IMR-90 (cell line): ENCODE measurements at places on chromosomes 4 and X. TPM values are rescaled to one million over a fixed set of nuclear protein-coding genes. Genes with fewer than 3 reads are reported as not detected.

The IL21 gene
- not detected in 2 replicates for total RNA-seq

The TBC1D1 gene
- 90.3 and 104 TPM in 2 replicates for total RNA-seq

The CXorf49 gene
- total RNA-seq: not detected in 2 replicates

The HTRA3 gene
- total RNA-seq: 1.1 and 1.3 TPM in 2 replicates

The FGFR3 gene
- 0.18 and 0.28 TPM in 2 replicates for total RNA-seq

The SPANXB1 gene
- not detected in 2 replicates for total RNA-seq

The IL13RA1 gene
- 31.7 and 35.6 TPM in 2 replicates for total RNA-seq

The POF1B gene
- not detected in 2 replicates for total RNA-seq

The ASMT gene
- not detected in 2 replicates for total RNA-seq

The PRRG3 gene
- total RNA-seq: not detected in 2 replicates

The PITX2 gene
- total RNA-seq: 3.0 and 3.6 TPM in 2 replicates

The NAP1L2 gene
- under 0.01 TPM in 1 of 2 replicates, not detected in the other for total RNA-seq

The ADAMTS3 gene
- 2.5 and 2.9 TPM in 2 replicates for total RNA-seq

The FHDC1 gene
- under 0.01 TPM in 2 replicates for total RNA-seq

The IQCM gene
- not detected in 2 replicates for total RNA-seq

The TRIM60 gene
- not detected in 2 replicates for total RNA-seq

The MGARP gene
- total RNA-seq: 35.0 and 44.4 TPM in 2 replicates

The TACR3 gene
- not detected in 2 replicates for total RNA-seq

The SMARCA1 gene
- 31.0 and 71.4 TPM in 2 replicates for total RNA-seq
